ENCODE measurements at places on chromosomes 1 and 21.
A peak's percentile ranks its signal among the peaks of the same experiment; 100 is the strongest.

DNA sequence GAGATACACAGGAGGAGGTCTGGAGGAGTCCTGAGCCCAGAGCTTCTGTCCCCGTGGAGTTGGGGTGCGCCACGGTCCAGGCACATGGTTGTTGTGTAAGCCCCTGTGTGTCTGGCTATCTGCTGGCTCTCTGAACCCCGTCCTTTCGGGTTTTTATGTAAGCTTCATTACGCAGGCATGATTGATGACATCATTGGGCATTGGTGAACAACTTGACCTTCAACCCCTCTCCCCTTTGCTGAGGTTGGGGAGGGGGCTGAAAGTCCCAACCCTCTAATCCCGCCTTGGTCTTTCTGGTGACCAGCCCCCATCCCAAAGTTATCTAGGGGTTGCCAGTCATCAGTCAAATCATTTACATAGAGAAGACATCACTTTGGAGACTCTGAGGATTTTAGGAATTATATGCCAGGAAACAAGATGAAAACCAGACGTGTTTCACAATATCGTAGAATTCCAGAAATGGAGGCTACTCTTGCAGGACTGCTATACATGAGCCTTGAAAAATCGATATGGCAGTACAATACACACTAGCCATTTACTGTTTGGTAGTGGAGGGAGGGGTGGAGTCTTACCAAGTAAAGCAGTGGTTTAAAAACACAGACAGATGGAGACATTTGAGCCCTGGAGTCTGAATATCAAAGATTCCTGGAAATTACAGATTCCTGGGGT, 69.8 kb upstream of the SCAF4 start:
- no peak for DNase-seq

GRCh38 chr1:200415789-200416593, 6.2 kb upstream of the ZNF281 start:
- DNase-seq, result no peak

GRCh38 chr1:224357626-224358124, 996 bp downstream of the CNIH4 start:
- no peak for DNase-seq

DNA sequence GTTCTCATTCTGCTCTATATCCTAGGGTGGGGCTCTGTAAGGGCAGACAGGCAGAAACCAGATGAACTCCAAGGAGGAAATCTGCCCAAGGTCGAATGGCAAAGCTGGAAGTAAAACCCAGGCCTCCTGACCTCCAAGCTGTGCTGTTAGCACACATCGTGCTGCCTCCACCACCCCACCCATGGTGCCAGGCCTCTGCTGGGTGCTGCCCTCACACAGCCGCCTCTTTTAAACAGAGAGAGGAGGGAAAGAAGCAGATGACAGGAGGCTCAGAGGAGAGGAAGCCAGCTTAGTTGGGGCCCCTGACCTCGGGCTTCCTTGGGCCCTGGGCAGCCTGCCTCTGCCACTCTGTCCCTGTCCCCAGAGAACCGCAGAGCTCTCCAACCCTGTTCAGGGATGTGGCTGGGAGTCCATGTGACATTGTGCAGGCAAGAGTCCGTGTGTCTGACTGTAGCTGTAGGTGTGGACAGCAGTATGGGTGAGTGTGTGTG, 1.1 kb downstream of the SYNC start:
- no peak for DNase-seq

DNA sequence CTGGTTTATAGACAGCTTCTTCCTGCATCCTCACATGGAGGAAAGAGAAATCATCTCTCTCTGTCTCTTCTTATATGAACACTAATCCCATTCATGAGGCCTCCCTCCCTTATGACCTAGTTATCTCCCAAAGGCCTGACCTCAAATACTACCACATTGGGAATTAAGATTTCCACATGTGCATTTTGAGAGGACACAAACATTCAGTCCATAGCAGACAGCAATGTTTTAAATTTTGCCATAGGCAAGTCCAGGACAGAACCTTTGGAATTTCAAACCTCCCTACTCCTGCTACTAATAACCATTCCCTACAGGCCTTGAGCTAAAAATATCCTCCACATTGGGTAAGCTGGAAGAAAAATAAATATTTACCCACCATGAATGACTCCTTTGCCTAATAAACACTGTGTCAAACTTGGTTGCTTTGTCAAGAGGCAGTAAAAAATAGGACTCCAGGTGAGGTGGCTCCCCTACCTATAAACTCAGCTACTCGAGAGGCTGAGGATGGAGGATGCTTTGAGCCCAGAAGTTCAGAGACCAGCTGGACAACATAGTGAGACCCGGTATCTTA, 113.7 kb downstream of the ZNF281 start:
- DNase-seq, result no peak

- no peak for DNase-seq
Measured at GRCh38 chr1:211724687-211725196, 49.3 kb upstream of the NEK2 start.

- no peak for DNase-seq
Measured at GRCh38 chr1:176110203-176110602, 96.9 kb downstream of the COP1 start.

DNA sequence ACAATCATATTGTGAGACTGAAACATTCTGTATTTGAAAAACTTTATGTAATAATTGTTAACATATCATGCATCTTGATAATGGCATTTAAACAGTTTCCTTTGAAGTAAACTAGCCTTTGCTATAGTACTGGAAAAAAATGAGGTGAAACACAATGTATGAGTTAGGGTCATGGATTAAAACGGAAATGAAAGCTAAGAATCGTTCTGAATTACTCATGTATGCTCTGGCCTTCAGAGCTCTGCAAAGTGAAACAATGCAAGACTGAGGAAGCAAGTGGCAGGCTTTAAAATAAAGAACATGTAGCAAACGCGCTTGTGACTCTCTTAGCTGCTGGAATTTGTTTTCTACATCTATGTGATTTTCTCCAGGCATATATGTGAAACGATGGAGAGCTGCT, 317.1 kb downstream of the DPYD start:
- DNase-seq, result no peak

DNA sequence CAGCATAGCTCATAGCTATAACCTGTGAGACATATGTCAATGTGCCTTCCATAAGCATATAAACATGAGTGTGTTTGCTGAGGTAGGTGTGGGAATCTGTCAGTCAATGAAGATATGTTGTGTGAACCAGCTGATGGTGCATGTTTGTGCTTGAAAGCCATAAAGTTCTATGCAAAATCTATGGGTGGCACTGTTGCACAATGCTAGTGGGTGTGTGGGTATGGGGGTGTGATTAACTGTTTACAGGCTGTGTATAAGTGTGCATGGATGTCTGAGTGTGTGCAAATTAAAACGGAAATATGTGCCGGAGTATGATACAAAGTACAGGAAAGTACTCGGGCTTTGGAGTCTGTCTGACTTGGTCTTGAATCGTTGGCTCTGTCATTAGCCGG, 1.0 kb upstream of the ATP2B4 start:
- DNase-seq, result peak; percentile 50

DNA sequence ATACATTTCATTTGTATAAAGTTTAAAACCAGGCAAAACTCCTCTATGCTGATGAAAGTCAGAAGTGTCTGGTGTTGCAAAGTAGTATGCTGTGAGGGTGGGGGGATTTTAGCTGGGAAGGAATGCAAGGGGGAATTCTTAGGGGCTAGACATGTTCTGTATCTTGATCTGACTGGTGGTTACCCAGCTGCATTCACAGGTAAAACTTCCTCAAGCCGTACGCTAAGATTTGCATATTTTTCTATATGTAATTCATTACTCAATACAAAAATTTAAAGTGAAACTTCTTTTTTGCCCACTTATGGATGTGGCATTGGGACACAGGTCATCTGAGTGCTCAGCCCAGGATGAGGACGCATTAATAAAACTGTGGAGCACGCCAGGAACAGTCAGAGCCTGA, 323.3 kb downstream of the PAPPA2 start:
- DNase-seq, result no peak

DNA sequence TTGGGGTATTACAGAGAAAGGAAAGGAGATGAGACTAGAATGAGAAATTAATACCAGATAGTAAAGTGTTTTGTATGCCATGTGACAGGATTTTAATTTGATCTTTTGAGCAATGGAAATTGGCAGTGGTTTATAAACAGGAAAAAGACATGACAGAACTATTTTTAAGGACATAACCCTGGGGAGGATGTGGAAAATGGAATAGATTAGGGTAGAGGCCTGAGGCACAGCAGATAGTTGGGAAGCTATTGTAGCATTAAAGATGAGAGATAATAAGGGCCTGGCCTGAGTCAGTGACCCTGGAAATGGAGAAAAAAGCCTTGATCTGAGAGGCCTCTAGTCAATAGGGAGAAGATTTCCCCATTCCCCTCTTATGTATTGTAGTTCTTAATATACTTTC, 22.1 kb upstream of the KCNA3 start:
- no peak for DNase-seq

- no peak for DNase-seq
Measured at GRCh38 chr1:55155522-55155921, 59.6 kb downstream of the USP24 start.

GRCh38 chr1:11784993-11785769, 20.6 kb downstream of the MTHFR start:
- DNase-seq, result peak; percentile 55

- no peak for DNase-seq
Measured at GRCh38 chr1:228900099-228900885, 165.0 kb downstream of the RHOU start.

GRCh38 chr1:68801440-68801839, 304.6 kb upstream of the DEPDC1 start:
- no peak for DNase-seq

DNA sequence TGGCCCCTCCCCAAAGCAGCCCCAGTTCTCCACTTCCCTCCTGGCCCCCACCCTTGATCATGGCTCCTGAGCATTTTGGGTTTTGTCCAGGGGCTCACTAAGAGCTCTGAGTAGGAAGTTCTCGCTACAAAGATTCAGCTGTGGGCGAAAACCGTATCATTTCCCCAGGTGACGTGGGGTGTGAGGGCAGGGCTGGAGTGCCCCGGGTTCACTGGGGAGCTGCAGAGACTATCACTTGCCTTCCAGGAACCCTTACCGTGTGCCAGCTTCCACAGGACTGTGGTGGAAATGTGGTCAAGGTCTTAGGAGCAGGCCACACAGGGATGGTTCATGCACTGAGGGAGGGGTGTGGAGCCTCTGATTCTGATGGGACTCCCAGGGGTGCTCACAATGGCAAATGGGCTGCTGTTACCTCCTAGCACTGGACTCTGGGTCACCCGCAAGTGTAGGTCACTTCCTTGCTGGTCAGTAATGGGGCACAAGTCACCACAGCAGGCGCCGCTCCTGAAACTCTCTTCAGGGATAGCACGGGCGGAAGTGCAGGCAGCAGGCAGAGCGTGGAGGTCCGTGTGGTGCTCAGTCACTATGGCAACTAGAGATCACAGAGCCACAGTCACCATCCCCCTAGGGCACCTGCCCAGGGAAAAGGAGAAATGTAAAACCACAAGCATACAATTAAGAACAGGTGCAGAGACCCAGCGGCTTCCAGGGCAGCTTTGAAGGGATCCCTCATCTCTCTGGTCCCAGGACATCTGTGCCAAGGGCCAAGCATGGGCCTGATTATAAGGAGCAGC, 35.4 kb downstream of the RSPH1 start:
- DNase-seq, result peak; percentile 57

DNA sequence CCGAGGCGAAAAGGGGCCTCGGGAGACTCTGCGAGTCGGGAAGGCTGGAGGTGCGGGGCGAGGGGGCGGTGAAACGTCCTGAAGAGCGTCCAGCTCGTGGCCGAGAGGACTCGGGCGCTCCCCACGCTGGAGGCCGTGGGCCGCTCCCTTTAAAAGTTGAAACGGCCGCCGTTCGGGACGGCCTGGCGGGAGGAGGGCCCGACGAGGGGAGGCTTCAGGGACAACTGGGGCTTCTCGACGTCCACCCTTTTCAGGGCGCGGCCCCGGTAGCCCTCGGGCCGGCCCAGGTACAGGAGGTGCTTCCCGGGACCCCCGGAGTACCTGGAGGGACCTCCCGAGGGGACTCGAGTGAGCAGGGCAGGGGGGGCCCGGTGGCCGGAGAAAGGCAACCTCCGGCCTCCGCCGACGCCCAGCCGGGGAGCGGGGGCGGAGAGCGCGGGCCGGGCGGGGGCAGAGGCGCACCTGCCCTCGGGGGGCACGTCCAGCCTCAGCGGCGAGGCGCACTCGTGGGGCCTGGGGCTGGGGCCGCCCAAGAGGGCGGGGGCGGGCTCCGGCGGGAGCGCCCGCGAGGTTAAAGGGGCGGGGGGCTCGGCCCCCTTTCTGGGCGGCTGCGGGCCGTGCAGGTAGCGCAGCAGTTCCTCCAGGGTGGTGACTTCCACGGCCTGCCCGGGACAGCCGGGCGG, 14.0 kb downstream of the SEMA6C start:
- no peak for DNase-seq

GRCh38 chr1:236535662-236536161, 11.9 kb downstream of the LGALS8 start:
- DNase-seq, result no peak

DNA sequence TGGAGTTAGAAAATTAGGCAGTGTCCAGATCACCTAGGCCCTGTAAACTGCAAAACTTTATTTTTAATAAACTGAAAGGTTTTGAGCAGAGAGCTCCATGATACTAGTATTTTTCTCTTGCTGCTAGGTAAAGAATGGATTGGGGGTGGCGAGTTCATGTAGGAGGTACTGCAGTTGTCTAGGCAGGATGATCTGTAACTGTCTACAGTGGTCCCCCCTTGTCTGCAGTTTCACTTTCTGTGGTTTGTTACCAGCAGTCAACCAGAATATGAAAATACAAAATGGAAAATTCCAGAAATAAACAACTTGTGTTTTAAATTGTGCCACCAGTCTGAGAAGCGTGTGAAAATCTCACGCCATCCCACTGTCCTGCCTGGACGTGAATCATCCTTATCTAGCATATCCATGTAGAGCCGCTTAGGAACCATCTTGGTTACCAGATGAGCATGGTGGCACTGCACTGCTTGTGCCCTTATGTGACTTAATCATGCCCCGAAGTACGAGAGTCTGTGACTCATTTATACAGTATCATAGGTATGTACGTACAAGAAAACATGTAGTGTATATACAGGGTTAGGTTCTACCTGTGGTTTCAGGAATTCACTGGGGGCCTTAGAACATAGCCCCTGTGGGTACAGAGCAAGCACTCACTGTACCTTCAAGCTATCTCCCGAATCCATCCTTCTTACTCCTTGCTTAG, 94.2 kb downstream of the AHCTF1 start:
- DNase-seq, result no peak

DNA sequence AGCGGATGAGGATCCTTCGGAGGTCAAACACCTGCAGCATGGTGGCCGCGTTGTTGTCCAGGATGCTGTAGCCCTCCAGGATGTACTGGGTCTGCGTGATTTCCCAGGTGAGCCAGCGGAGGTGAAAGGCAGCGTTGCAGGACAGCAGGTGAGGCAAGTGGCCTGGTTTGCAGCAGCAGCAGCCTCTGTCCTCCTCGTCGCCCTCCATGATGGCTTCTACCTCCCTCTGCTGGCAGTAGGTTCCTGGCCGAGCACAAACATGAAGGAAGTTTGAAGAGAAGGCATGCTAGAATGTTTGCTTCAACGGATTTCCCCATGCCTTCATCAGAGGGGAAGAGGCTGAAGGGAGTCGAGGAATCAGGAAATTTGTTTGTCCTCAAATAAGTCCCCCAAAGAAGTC, 74.7 kb downstream of the NTPCR start:
- DNase-seq, result no peak

All from activated T-cell treated with anti-CD3 and anti-CD28 coated beads, Interleukin-2, amount 50 U/mL, for 1 hour (primary cell).